ENCODE measurements at places on chromosomes 13 and 19. TPM values are rescaled to one million over a fixed set of nuclear protein-coding genes. Genes with fewer than 3 reads are reported as not detected.
A peak's percentile ranks its signal among the peaks of the same experiment; 100 is the strongest.

ARHGAP33 gene
- 26.4 TPM for total RNA-seq

ZNF223 gene
- total RNA-seq = not detected

DNA sequence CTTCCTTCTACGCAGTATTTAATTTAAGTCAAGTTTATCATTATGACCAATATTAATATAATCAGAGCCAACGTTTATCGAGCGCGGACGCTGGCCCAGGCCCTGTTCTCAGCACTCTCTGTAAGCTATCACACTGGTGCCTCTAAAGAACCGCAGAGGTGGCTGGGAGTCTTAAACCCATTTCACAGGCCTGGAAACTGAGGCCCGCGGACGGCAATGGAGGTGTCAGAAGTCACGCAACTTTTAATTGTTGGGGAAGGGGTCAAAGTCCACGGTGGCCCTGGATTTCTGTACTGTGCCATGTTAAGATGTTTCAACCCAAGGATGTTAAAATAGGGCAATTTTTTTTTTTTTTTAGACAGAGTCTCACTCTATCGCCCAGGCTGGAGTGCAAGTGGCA lies 8.8 kb downstream of the PTPRS start:
- H3K27ac ChIP-seq = no peak overlapping the region
- peaks cover 2% of the 10 kb centered on the region for H3K4me1 ChIP-seq
- H3K4me3 ChIP-seq = no peak overlapping the region
- H3K36me3 ChIP-seq = no peaks in the 10 kb centered on the region

DNA sequence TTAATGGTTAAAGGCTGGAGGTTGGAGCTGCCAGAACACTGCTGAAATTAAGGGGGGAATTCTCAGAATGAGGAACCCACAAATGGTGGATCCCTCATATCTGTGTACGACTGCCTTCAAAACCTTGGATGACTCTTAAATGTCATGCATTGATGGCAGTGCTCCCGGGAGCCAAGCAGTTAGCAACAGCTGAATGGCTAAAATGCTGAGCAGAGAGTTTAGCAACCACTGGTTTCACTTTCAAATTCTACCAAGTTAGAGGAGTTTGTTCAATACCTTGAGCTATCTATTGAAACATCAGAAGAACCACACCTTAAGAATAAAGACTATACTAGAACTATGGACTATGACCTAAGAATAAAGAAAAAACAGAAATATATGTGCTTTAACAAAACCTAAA lies 41.4 kb downstream of the UQCRFS1 start:
- no peaks in the 10 kb centered on the region for H3K36me3 ChIP-seq
- H3K27me3 ChIP-seq = no peaks in the 10 kb centered on the region
- H3K4me1 ChIP-seq = peaks cover 2% of the 10 kb centered on the region
- H3K27ac ChIP-seq = no peak overlapping the region
- no peak for DNase-seq

CALR3 gene
- not detected for total RNA-seq

- H3K4me3 ChIP-seq = no peak overlapping the region
- DNase-seq = no peak
- H3K36me3 ChIP-seq = peaks cover 14% of the 10 kb centered on the region
- no peaks in the 10 kb centered on the region for H3K27me3 ChIP-seq
- no peak overlapping the region for H3K27ac ChIP-seq
- H3K4me1 ChIP-seq = peaks cover 4% of the 10 kb centered on the region
These were observed 47.9 kb downstream of the KDM4B start for GRCh38 chr19:5016781-5017180.

DNA sequence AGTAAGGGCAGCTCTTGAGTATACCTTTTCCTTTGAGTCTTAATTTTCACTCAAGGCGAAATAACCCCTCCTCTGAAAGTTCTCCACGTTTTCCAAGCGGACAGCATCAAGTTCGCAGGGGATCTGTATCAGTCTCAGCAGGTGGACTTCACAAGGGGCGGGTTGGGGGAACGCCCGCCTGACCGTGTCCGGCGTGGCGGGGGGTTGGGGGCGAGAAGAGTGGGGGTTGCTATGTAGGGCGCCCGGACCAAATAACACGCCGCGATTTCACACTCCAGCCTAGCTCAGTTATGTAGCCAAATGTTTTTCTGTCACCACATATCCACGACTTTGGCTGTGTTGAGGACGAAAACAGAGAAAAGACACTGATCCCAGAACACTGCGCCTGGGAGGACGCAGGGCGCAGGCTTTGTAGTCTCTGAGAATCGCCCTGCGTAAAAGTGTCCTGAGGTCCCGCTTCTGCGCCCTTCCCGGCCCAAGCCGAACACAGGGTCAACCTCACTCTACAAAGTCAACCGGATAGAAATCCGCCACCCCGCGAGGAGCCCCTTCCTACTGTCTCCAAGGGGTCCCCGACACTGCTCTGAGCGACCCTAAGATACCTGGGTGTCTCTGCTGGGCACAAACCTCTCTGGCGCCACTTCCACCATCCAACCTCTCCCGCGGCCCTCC lies 524 bp downstream of the RUBCNL start:
- peaks cover 35% of the 10 kb centered on the region for H3K27me3 ChIP-seq
- no peak for DNase-seq
- H3K4me3 ChIP-seq = peak overlapping the region; percentile 91
- H3K36me3 ChIP-seq = no peaks in the 10 kb centered on the region
- H3K27ac ChIP-seq = no peak overlapping the region
- H3K4me1 ChIP-seq = peaks cover 29% of the 10 kb centered on the region

DNA sequence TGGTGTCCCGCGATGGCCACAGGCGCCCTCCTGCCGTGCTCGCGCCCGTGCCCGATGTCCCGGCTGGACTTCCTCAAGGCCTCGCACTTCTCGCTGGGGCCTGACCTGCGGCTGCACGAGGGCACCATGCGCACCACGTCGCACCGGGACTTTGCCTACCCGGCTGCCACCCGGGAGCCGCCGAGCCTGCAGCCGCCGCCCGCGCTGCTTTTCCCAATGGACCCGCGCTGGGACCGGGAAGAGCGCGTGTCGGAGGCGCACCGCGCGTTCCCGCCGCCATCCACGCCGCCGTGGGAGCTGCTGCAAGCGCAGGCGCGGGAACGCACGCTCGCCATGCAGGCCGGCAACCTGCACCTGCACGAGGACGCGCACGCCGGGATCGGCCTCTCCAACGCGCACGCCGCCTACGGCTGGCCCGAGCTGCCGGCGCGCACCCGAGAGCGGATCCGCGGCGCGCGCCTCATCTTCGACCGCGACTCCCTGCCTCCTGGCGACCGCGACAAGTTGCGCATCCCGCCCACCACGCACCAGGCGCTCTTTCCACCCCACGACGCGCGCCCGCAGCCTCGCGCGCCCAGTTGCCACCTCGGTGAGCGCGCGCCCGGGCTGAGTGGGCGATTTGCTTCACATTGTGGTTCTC lies 12.1 kb upstream of the PEX11G start:
- H3K4me1 ChIP-seq = peaks cover 5% of the 10 kb centered on the region
- peaks cover 38% of the 10 kb centered on the region for H3K27me3 ChIP-seq
- no peaks in the 10 kb centered on the region for H3K36me3 ChIP-seq
- peak overlapping the region; percentile 72 for H3K4me3 ChIP-seq
- H3K27ac ChIP-seq = no peak overlapping the region

DNA sequence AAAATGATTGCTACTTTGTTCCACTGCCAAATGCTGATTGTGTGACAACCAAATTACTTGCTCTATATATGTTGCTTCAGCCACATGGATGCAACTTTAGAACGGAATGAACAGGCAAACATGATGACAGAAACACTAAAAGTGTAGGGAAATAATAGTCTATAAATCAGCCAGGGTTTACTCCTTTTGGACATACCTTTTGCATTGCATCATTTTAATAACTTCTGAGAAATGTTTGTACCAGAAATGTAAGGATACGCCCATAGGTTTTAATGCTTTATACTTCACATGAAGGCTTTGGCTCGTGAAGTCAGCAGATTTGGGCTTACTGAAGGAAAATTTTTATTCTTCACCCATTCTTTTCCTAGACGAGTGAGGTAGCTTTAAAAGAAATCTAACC lies 141.0 kb downstream of the POSTN start:
- H3K27me3 ChIP-seq = no peaks in the 10 kb centered on the region
- no peaks in the 10 kb centered on the region for H3K4me1 ChIP-seq
- H3K4me3 ChIP-seq = no peak overlapping the region
- no peaks in the 10 kb centered on the region for H3K36me3 ChIP-seq
- no peak for DNase-seq
- H3K27ac ChIP-seq = no peak overlapping the region

- no peak overlapping the region for H3K4me3 ChIP-seq
- H3K27me3 ChIP-seq = no peaks in the 10 kb centered on the region
- peaks cover 26% of the 10 kb centered on the region for H3K36me3 ChIP-seq
- DNase-seq = no peak
- no peak overlapping the region for H3K27ac ChIP-seq
These were observed 1.7 kb downstream of the RBM26 start for GRCh38 chr13:79404361-79404760.

DNA sequence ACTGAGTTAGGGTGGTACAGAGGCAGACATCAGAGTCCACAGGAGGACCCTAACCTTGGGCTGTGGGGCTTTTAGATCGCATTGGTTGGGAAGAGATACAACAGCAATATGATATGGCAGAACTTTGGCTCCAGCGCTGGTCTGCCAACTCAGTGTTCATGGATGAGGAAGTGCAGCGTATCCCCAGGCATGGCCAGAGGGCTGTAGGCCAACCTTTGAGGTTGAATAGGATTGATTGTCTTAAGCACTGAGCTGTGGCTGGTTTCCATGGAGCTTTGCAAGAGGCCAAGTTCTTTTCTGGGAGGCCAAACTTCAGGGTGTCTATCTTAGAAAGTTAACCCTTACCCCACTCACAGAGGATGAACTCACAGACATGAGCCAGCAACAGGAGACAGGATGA lies 144.1 kb upstream of the TMTC4 start:
- H3K36me3 ChIP-seq = no peaks in the 10 kb centered on the region
- no peaks in the 10 kb centered on the region for H3K4me1 ChIP-seq
- H3K4me3 ChIP-seq = no peak overlapping the region

DNA sequence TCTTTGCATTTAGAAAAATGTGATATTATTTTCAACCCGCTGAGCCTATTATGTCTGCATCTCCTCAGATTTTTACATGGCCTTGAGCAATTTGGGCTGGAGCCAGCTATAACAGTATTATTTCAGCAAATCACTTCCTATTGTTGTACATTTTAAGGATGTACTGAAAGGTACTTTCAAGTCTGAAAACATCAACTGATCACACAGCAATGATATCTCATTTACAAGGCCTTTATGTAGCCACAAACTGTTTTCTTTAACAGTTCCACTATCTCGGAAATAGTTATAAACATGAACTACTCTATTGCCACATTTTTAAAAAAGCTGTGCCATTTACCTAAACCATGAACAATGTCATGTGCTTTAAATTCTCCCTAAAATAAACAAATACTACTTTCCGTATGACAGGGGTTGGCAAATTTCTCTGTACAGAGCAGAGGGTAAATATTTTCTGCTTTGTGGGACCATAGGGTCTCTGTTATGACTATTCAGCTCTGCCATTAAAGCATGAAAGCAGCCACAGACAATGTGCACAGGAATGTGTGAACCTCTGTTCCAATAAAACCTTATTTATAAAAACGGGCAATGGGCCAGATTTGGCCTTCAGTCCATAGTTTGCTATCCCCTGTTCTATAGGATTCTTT lies 560.4 kb downstream of the GPC6 start:
- no peaks in the 10 kb centered on the region for H3K36me3 ChIP-seq
- no peak overlapping the region for H3K27ac ChIP-seq
- no peaks in the 10 kb centered on the region for H3K4me1 ChIP-seq
- DNase-seq = no peak

- H3K4me3 ChIP-seq = no peak overlapping the region
- peak overlapping the region; percentile 62 for H3K27ac ChIP-seq
- peaks cover 2% of the 10 kb centered on the region for H3K27me3 ChIP-seq
- peaks cover 2% of the 10 kb centered on the region for H3K4me1 ChIP-seq
- peak; percentile 41 for DNase-seq
- no peaks in the 10 kb centered on the region for H3K36me3 ChIP-seq
These were observed 125.4 kb upstream of the RFC3 start for GRCh38 chr13:33692531-33692930.

- no peaks in the 10 kb centered on the region for H3K27me3 ChIP-seq
- H3K4me1 ChIP-seq = no peaks in the 10 kb centered on the region
- no peak overlapping the region for H3K27ac ChIP-seq
- no peak overlapping the region for H3K4me3 ChIP-seq
- no peaks in the 10 kb centered on the region for H3K36me3 ChIP-seq
- no peak for DNase-seq
These were observed 15.0 kb downstream of the SLC25A42 start for GRCh38 chr19:19078801-19079200.

GPR183 gene
- total RNA-seq = 36.8 TPM

DNA sequence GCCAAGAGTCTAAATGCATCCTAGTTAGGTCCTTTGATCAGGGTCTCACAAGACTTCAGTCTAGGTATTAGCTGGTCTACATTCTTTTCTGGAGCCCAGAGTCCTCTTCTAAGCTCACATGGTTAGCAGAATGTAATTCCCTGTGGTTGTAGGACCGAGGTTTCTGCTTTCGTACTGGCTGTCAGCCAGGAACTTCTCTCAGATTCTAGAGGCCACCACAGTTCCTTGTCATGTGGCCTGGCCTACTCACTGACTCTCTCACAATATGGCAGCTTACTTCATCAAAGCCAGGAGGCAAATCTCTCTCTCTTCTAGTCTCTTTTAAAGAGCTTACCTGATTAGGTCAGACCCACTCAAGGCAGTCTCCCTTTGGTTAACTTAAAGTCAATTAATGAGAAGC lies 82.9 kb downstream of the POU4F1 start:
- DNase-seq = no peak
- H3K27ac ChIP-seq = no peak overlapping the region
- H3K4me3 ChIP-seq = no peak overlapping the region
- no peaks in the 10 kb centered on the region for H3K4me1 ChIP-seq
- no peaks in the 10 kb centered on the region for H3K36me3 ChIP-seq

- H3K36me3 ChIP-seq = peaks cover 67% of the 10 kb centered on the region
- DNase-seq = no peak
- no peaks in the 10 kb centered on the region for H3K27me3 ChIP-seq
- H3K27ac ChIP-seq = no peak overlapping the region
- peaks cover 5% of the 10 kb centered on the region for H3K4me1 ChIP-seq
These were observed 17.8 kb downstream of the ZNF507 start for GRCh38 chr19:32363175-32363574.

EFNB2 gene
- 0.30 TPM for total RNA-seq

DNA sequence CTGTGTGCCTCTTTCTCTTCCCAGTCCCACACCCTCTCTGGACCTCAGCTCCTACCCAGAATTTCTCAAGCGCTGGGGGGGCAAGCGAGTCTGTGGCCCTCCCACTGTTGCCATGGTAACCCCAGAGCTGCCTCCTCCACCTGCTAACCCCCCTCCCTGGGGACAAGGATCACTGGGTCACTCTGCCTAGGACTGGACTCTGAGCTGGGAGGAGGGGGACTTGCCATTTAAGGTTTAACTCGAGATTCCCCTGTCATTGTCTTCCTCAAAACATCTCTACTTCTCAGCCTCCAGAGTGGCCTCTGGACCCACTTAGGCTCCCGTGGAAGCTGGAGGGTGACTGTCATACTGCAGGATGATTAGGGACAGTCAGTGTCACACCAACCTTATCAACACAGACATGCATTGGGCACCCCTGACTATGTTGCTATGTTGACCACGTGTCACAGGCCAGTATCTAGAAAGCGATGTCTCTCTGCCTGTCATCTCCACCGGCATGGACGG lies 2.2 kb downstream of the PALM3 start:
- no peaks in the 10 kb centered on the region for H3K36me3 ChIP-seq
- no peak for DNase-seq
- peaks cover 40% of the 10 kb centered on the region for H3K27me3 ChIP-seq
- no peak overlapping the region for H3K4me3 ChIP-seq

PRR12 gene
- 31.1 TPM for total RNA-seq

Measured in activated CD4-positive, alpha-beta T cell treated with anti-CD3 and anti-CD28 coated beads, Interleukin-2, amount 10 ng/mL, durations not matched to agents 24 days and 14 days (primary cell).